ENCODE measurements at places on chromosomes 5 and 9. TPM values are rescaled to one million over a fixed set of nuclear protein-coding genes. Genes with fewer than 3 reads are reported as not detected.

NUTM2F gene
- total RNA-seq, result not detected

PCAT7 gene
- total RNA-seq, result not detected

ZNF883 gene
- total RNA-seq, result 0.51 TPM

ERBIN gene
- total RNA-seq, result 69.2 TPM

DNA sequence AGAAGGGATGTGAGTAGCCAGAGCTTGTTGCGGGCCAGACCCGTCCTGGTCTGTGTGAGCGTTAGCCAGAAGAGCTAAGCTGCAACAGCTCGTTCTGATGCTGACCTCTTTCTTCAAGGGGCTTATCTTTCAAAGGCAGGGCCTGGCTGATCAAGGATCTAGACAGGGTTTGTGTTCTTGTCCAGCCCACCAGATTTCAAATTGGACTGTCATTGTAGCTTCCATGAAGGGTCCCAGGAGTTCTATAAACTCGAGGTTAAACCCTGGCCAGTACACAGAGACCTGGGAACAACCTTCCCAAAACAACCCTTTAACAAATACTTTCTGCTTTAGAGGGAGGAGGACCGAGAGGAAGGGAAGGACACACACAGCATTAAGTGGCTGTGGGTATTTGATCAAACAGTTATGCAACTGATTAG lies 153.0 kb upstream of the TUT7 start:
- H3K4me3 ChIP-seq, result no peak overlapping the region
- H3K27ac ChIP-seq, result no peak overlapping the region
- no peak for DNase-seq
- no peaks in the 10 kb centered on the region for H3K36me3 ChIP-seq

DNA sequence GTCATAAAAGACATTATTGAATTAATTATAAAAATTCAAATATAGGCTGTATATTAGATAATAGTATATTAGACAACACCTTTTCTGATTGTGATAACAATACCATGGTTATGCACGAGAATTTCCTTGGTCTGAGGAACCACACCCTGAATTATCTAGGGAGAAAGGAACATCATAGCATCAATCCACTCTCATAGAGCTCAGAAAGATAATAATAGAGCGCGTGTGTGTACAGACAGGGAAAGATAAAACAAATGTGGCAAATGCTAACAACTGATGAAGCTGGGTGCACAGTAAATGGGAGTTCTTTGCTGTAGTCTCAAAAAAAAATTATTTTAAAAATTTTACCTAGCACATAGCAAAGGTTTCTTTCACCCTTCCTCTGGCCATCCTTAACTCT lies 143.5 kb downstream of the CDK5RAP2 start:
- no peaks in the 10 kb centered on the region for H3K27me3 ChIP-seq
- H3K4me1 ChIP-seq, result no peaks in the 10 kb centered on the region
- DNase-seq, result no peak
- H3K27ac ChIP-seq, result no peak overlapping the region

- no peaks in the 10 kb centered on the region for H3K27me3 ChIP-seq
- no peaks in the 10 kb centered on the region for H3K36me3 ChIP-seq
- H3K4me3 ChIP-seq, result no peak overlapping the region
- no peaks in the 10 kb centered on the region for H3K4me1 ChIP-seq
- no peak overlapping the region for H3K27ac ChIP-seq
Observed at GRCh38 chr5:52897238-52897614, 91.9 kb upstream of the ITGA2 start.

GRCh38 chr5:133149345-133149744 lies 97.5 kb downstream of the HSPA4 start:
- no peak for DNase-seq
- H3K27ac ChIP-seq, result no peak overlapping the region
- no peaks in the 10 kb centered on the region for H3K4me1 ChIP-seq
- no peak overlapping the region for H3K4me3 ChIP-seq
- H3K27me3 ChIP-seq, result no peaks in the 10 kb centered on the region
- no peaks in the 10 kb centered on the region for H3K36me3 ChIP-seq

DNA sequence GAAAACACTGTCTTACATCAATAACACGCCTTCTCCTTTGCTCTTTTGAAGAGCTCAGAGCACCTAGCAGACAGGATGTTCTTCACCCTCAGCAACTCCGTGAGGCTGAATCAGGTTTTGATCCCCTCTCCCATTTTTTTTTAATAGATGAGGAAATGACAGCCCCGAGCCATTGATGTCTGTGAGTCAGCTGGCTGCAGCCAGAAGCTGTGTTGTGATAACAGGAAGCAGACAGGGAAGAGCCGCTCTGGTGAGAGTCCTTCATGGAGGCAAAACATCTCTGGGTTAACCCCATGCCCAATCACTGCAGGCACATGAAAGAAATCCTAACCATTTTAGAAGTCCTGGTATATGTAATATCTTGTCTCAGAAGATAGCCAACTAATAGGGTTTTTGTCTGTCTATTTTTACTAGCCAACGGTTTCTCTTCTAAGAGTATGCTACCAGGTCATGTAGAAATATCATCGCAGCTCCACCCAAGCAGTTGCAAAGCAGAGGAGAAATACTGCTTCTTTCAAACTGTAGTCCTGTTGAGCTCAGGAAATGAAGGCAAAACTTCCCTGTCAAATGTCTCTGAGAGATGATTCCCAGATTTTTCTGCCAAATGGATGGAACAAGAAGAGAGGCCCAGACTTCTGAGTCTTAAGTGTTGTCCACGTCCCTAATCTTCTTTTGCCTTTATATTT lies 568.9 kb downstream of the CCDC171 start:
- DNase-seq, result peak; percentile 52
- H3K4me3 ChIP-seq, result no peak overlapping the region
- H3K27ac ChIP-seq, result no peak overlapping the region
- no peaks in the 10 kb centered on the region for H3K27me3 ChIP-seq
- no peaks in the 10 kb centered on the region for H3K36me3 ChIP-seq

DNA sequence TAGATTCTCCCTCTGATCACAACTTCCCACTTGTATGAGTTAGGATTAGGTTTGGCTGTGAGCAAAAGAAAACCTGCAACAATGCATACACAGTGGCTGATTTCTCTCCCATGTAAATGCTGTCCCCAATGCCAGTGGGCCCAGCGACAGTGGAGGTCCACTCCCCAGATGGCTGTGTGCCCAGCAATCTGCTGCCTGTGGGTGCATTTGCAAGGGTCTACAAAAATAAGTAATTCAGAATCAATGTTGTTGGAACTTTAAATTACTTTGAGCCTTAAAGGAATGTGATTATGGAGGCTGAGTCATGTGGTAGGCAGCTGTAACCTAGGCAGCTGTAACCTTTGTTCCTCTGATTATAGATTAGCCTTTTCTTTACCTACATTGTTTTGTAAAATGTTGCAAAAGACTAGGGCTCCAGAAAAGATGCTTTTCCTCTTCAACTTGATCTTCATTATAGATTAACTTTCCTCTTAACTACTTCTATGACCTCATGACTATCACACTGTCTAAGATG lies 14.2 kb upstream of the MXD3 start:
- DNase-seq, result no peak
- H3K27me3 ChIP-seq, result no peaks in the 10 kb centered on the region
- H3K36me3 ChIP-seq, result peaks cover 36% of the 10 kb centered on the region
- no peak overlapping the region for H3K27ac ChIP-seq
- peaks cover 20% of the 10 kb centered on the region for H3K4me1 ChIP-seq

DNA sequence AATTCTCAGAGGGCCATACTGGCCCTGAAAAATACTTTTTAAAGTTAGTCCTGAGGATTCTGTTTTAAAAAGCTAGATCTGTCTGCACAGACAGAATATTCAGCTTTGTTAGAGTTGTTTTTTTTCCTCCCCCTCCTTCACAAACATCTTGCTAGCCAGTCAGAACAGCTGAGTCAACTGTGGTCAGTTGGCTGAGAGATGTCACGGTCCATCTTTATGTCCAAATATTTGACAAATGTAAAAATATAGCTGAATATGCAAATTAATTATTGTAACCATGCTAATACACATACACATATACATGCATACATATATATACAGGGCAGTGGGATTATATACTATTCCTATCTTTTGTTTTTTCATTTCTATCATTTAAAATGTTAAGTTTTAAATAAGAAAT lies 33.9 kb downstream of the UNC13B start:
- DNase-seq, result no peak
- no peaks in the 10 kb centered on the region for H3K27me3 ChIP-seq
- no peak overlapping the region for H3K4me3 ChIP-seq
- H3K36me3 ChIP-seq, result no peaks in the 10 kb centered on the region

DNA sequence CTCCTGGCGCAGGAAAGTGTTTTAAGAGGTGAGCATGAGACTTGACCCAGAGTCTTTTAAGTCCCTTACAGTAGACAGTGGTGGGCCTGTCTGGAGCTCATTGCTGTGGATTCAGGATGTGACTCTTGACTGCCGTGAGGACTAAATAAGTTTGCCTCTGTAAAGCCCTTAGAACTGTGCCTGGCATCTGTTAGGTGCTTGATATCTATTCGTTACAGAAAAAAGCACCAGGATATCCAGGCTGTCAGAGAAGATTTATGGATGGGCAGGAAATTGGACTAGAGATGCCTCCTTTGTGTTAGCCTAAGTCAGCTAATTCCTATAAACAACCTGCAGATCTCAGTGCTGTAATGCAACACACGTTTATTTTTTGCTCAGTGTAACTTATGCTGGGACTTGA lies 12.6 kb downstream of the ERGIC1 start:
- DNase-seq, result no peak
- H3K4me1 ChIP-seq, result peaks cover 60% of the 10 kb centered on the region
- no peak overlapping the region for H3K4me3 ChIP-seq
- no peaks in the 10 kb centered on the region for H3K27me3 ChIP-seq
- peaks cover 39% of the 10 kb centered on the region for H3K36me3 ChIP-seq

- H3K4me3 ChIP-seq, result no peak overlapping the region
- H3K27me3 ChIP-seq, result no peaks in the 10 kb centered on the region
- peak overlapping the region; percentile 8 for H3K27ac ChIP-seq
- DNase-seq, result peak; percentile 48
- peaks cover 19% of the 10 kb centered on the region for H3K36me3 ChIP-seq
- H3K4me1 ChIP-seq, result peaks cover 7% of the 10 kb centered on the region
Observed at GRCh38 chr5:79229357-79230174, 6.4 kb upstream of the JMY start.

DNA sequence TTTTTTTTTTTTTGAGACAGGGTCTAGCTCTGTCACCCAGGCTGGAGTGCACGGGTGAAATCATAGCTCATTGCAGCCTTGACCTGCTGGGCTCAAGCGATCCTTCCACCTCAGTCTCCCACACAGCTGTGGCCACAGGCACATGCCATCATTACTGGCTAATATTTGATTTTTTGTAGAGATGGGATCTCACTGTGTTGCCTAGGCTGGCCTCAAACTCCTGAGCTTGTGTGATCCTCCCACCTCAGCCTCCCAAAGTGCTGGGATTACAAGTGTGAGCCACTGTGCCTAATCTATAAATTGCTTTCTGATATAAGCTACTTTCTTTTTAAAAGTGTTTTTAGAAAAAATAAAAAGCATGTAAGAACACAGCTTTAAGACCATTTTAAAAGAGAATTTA lies 56.5 kb upstream of the GNE start:
- H3K36me3 ChIP-seq, result no peaks in the 10 kb centered on the region
- no peak overlapping the region for H3K27ac ChIP-seq
- no peaks in the 10 kb centered on the region for H3K4me1 ChIP-seq
- no peak for DNase-seq
- no peaks in the 10 kb centered on the region for H3K27me3 ChIP-seq

GRCh38 chr9:104009826-104010225 lies 84.3 kb upstream of the SMC2 start:
- peak; percentile 58 for DNase-seq
- no peaks in the 10 kb centered on the region for H3K36me3 ChIP-seq
- no peaks in the 10 kb centered on the region for H3K27me3 ChIP-seq

DNA sequence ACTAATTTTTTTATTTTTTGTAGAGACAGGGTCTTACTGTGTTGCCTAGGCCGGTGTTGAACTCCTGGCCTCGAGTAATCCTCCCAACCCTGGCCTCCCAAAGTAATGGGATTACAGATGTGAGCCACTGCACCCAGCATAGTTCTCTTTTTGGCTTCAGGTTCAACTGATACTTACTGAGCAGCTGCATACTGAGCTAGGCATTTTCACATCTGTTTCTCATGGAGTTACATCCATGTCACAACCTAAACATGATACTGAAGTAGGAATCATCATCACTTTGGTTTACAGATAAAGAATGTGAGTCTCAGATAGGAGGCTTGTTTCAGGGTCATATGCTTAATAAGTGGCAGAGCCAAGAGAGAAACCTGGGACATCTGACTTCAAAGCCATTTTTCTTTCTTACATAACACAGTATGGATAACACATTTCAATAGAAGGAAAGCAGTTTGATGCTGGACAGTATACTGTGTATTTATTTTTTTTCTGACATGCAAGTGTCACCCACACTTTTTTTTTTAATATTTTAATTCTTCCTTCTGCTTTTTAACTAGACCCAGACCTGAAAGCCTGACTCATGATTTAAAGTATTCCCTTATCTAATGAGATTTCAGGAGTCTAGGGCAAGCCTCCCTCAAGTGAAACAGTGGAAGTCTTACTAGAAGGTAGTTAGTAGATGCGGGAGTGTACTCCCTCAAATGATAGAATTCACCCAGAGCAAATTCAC lies 90.8 kb downstream of the HACD4 start:
- no peaks in the 10 kb centered on the region for H3K4me1 ChIP-seq
- no peak for DNase-seq
- H3K27me3 ChIP-seq, result no peaks in the 10 kb centered on the region
- H3K4me3 ChIP-seq, result no peak overlapping the region
- H3K36me3 ChIP-seq, result no peaks in the 10 kb centered on the region

DNA sequence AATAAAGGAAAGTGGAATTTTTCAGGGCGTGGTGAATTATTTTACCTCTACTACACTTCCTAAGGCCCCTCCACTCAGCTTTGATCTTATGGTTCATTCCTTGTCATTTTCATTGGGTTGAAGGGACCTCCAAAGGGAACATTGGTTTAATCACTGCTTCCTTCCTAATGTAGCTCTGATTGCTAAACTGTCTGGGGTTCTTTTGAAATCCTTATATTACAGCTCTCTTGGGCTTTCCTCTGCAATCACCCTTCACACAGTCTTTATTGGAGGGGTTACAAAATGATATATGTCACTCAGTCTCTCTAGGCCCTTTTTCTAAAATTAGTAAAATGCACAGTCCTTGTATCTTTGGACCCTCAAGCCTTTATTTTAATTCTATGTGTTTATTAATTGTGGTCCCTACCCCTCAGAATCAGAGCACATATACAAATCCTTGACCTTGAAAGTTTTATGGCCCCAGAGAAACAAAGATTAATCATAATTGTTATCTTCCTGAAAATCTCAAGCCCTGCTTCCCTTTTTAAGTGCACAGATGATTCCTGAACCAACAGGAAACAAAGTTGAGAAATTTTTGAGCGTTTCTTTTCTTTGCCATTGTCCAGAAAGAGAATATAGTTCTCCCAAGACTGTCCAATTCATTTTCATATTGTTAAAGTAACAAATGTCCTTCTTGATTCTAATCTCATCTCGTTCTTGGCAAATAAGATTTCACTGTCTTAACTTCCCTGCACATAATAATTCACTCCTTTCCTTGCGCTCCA lies 330.0 kb downstream of the ARRDC3 start:
- peaks cover 19% of the 10 kb centered on the region for H3K4me1 ChIP-seq
- peak; percentile 28 for DNase-seq
- no peaks in the 10 kb centered on the region for H3K27me3 ChIP-seq
- H3K4me3 ChIP-seq, result no peak overlapping the region
- H3K27ac ChIP-seq, result no peak overlapping the region

DNA sequence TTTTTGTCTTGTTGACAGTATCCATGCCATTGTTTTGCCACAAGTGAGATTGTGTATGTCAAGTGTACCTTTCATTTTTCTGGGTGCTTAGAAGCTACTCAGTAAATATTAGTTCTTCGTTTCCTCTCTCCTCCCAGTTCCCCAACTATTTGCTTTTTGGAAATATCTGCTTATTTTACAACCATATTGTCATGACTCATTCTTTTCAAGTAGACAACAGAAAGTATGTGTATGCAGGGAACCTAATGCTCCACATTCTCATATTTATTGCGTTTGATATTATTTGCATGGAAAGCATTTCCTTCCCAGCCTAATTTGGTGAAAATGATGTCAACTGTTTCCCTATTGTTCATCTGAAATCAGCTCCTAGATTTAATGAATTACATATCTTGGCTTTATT lies 483.7 kb upstream of the RIOK2 start:
- H3K27me3 ChIP-seq, result no peaks in the 10 kb centered on the region
- no peak overlapping the region for H3K27ac ChIP-seq
- no peak overlapping the region for H3K4me3 ChIP-seq
- no peaks in the 10 kb centered on the region for H3K36me3 ChIP-seq
